ENCODE measurements at places on chromosomes 3 and 15. TPM values are rescaled to one million over a fixed set of nuclear protein-coding genes. Genes with fewer than 3 reads are reported as not detected.

The AP3B2 gene
- total RNA-seq = 0.46 TPM

The TM6SF1 gene
- 23.4 TPM for total RNA-seq

The DHX36 gene
- total RNA-seq = 117 TPM

The CORO2B gene
- total RNA-seq = 3.0 TPM

The GPR171 gene
- total RNA-seq = not detected

The GLDN gene
- 0.07 TPM for total RNA-seq

The SV2B gene
- total RNA-seq = 10.1 TPM

The GREM1 gene
- 0.60 TPM for total RNA-seq

The GRK7 gene
- not detected for total RNA-seq

The ANKRD34C gene
- not detected for total RNA-seq

The ZBED2 gene
- not detected for total RNA-seq

The WDR53 gene
- 4.4 TPM for total RNA-seq

The RCCD1 gene
- 5.4 TPM for total RNA-seq

The CFAP44 gene
- 1.1 TPM for total RNA-seq

The RBPMS2 gene
- 2.1 TPM for total RNA-seq

The C3orf22 gene
- not detected for total RNA-seq

The FOXB1 gene
- not detected for total RNA-seq

The DGKG gene
- total RNA-seq = 5.3 TPM

The DPPA2 gene
- total RNA-seq = not detected

The GRAMD2A gene
- total RNA-seq = not detected

The SPESP1 gene
- 2.4 TPM for total RNA-seq

The SETD2 gene
- 38.1 TPM for total RNA-seq

The NME9 gene
- 3.1 TPM for total RNA-seq

The DZIP1L gene
- 3.0 TPM for total RNA-seq

The GOLGA6L4 gene
- 0.81 TPM for total RNA-seq

The AQP9 gene
- total RNA-seq = 0.52 TPM

The ITIH1 gene
- not detected for total RNA-seq

The MEIS2 gene
- 24.3 TPM for total RNA-seq

The TBC1D23 gene
- total RNA-seq = 43.2 TPM

The FBXW12 gene
- total RNA-seq = not detected

The GP9 gene
- not detected for total RNA-seq

The IL17RE gene
- total RNA-seq = 0.84 TPM

The CYP8B1 gene
- not detected for total RNA-seq

The DNAJC19 gene
- 90.3 TPM for total RNA-seq
